ENCODE measurements at places on chromosomes 16 and 17. TPM values are rescaled to one million over a fixed set of nuclear protein-coding genes. Genes with fewer than 3 reads are reported as not detected.

DNA sequence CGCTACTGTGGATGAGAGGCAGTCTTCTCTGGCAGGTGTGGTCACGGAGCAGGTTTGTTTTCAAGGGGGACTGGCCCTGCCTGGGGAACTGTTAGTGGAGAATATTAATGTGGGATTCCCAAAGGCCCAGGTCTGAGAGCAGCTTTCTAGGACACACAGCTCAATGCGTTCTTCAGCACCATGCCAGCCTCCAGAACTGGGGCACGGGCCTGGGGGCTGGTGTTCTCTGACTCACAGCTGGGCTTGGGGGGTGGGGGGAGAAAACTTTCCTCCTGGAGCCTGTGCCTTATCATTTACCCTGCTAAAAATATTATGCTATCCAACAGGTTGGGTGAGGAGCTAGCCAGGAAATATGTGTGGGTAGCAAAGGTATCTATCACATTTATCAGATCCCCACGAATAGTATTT lies 13.5 kb upstream of the LHX1 start:
- DNase-seq, result no peak

- DNase-seq, result no peak
These were observed 393.4 kb downstream of the ZFHX3 start for GRCh38 chr16:72654535-72654934.

DNA sequence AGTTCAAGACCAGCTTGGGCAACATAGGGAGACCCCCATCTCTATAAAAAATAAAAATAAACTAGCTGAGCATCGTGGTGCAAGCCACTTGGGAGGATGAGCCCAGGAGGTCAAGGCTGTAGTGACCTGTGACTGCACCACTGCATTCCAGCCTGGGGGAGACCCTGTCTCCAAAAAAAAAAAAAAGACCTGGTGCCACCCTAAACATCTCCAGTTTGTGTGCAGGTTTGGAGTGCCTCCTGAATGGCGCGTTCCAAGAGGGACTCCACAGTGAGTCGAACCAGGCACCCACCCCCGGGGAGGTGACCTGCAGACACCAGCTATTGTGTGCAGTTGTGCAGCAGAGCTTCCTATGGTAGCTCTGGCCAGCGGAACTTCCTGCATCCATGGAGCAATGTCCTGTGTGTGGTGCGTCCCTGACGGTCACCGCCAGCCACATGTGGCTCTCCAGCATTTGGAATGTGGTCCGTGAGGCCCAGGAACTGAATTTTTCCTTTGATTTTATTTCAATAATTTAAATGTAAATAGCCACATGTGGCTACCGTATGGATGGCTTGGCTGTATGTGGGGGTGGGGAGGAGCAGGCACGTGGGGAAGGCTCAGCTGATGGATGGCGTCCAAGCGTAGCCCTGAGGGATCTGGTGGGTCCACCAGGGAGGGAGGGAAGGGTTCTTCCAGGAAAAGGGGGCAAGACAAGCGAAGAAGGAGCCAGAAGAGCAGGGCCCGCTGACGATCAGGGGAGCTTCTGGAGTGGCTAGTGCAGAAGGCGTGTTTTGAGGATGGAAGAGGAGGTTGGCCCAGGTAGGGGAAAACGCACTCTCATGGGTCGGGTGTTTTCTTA lies 107.1 kb upstream of the GSE1 start:
- DNase-seq, result no peak

GFAP gene
- total RNA-seq, result not detected

- no peak for DNase-seq
These were observed 47.8 kb downstream of the SLC7A5 start for GRCh38 chr16:87821376-87822107.

SCN4A gene
- not detected for total RNA-seq

MAP1LC3B gene
- total RNA-seq, result 142 TPM

DNA sequence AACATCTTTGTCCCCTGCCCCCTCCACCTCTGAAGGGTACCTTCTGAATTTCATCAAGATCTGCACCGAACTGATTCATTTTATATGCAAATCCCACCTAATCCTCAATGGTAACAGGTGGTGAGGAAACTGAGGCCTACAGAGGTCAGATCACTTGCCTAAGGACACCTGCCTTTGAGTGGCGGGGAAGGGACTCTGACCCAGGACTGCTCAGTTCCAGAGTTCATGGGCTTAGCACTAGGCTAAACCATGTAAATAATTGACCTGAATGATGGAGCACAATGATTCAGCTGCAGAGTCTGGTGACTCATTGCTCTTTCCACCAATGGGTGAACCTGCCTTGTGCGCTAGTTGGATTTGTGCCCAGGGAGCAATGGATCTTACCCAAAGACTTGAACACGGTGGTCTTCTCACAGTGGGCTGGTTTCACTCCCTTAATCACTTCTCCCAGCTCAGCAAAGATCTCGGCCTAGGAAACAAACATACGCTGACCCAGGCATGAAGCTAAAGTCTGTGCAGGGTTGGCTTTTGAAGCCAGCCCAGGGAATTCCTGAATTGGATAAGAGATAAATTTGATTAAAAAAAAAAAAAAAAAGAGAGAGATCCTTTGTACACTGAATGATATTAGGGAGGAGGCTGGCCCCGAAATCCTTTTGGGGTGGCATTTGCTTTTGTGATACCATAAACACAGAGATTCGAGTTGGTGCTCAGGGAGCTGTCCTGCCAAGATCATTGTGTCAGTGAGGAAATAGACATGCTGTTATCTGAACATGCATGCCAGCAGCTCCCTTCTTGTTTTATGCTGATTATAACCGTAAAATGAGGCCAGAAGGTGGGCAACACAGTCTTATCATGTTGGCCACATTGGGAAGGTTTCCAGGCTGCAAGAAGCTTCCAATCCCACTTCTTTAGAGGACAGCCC lies 17.0 kb downstream of the CRYM start:
- peak; percentile 25 for DNase-seq

- DNase-seq, result no peak
These were observed at the start of gene FOXC2 for GRCh38 chr16:86566601-86566965. TSS of gene FOXC2 (plus strand) at chr16:86566829. CDS start at chr16:86567336, 507 bp downstream.

DNA sequence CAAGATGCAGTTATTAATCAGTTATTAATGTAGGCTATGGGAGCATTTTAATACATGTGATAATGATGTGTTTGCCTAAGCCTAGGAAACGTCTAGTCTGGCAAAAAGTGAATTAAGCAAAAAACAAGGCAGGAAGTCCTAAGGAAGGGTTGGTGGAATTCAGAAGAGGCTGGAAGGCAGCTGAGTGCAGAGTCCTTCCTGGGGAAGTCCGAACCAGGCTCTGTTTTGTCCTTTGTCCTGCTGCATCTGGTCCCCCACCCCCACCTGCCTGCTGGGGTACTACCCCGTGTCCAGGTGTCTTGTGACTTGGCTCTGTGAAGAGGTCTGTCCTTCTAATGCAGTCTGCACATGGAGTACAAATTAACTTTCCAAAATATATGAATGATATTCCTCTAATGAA lies 1.5 kb upstream of the MYH10 start:
- DNase-seq, result no peak

DNA sequence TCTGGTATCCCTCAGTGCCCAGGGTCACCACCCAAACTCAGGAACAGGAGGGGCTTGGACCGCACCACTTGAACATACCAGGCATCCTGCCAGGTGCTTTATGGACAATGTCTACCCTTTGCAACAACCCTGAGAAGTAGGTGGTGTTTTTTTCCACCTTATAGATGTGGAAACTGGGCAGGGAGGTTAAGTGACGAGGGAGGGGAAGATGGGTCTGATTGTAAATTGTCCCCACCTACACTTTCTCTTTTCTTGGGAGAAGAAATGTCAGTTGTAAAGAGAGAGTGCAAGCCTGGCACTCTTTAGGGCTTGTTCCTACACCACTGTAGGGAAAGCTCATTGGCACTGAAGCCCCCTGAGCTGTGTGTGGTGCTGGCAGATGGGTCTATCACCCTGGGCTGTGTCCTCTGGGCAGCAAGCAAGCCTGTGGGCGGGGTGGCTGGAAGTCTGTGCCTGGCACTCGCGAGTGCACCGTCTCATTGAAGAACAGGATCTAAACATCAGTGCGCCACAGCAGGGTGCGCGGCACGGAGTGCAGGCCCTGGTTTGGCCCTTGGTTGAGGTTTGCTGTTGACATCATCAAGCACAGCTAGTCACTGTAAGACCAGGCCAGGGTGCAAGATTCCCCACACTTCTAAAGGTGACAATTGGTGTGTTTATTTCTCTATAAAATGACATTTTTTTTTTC lies 15.1 kb downstream of the NOD2 start:
- no peak for DNase-seq

CES3 gene
- not detected for total RNA-seq

ZSCAN10 gene
- not detected for total RNA-seq

TPSD1 gene
- not detected for total RNA-seq

GRCh38 chr16:57273826-57274225 lies 10.6 kb downstream of the PLLP start:
- DNase-seq, result no peak

- no peak for DNase-seq
These were observed 340.7 kb downstream of the SNX29 start for GRCh38 chr16:12317121-12317810.

ENPP7 gene
- total RNA-seq, result not detected

GRCh38 chr16:72809446-72809845 lies 238.5 kb downstream of the ZFHX3 start:
- DNase-seq, result no peak

- DNase-seq, result no peak
These were observed 61.7 kb upstream of the ATF7IP2 start for GRCh38 chr16:10324210-10324609.

KRT15 gene
- total RNA-seq, result 11.4 TPM

- DNase-seq, result no peak
These were observed 265.5 kb downstream of the PARN start for GRCh38 chr16:14364386-14365199.

GRCh38 chr16:73193464-73193863 lies 145.5 kb upstream of the ZFHX3 start:
- DNase-seq, result no peak

- no peak for DNase-seq
These were observed 2.8 kb upstream of the KRT40 start for GRCh38 chr17:40986920-40987319.

GRCh38 chr17:57597531-57598453 lies 147.3 kb downstream of the CCDC182 start:
- DNase-seq, result peak; percentile 51

DNA sequence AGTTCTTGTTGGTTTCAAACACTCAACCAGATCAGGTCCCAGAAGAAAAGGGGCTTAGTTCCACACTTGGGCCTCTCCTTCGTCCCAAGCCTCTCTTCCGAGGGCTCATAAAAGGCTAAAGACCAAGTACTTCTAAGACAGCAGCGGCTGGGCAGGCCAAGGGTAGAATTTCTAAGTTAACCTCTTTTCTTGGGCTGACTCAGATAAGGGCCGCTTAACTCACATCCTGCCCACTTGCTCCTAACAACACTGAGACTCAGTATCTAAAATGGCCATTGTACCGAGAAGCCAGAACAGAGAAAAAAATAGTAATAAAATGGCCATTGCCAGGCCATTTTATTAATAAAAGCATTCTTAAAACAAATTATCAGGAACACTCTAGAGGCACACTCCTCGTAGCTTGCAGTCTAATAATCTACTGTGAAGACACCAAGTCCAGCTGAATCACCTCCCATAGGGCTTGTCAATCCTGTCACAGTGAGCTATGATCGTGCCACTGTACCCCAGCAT lies 42.1 kb downstream of the RANBP10 start:
- no peak for DNase-seq

- DNase-seq, result no peak
These were observed 790 bp downstream of the NCBP3 start for GRCh38 chr17:3845291-3845620.

DNA sequence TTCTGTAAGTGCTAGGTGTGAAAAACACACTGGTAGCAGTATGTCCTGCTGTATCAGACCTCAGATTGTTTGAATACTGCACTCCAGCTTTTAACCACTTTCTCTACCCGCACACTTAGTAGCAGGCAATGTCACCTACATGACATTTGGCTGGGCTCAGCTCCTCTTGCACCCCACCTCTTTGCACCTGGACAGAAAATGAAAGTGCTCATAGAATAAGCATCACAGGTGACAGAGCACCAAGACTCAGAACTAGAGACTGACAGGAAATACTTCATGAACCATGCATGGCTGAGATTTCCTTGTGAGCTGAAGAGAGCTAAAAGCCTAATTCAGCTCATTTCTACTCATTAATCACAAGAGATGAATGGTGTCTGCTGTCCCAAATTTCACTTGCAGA lies 1014.2 kb upstream of the CDH8 start:
- DNase-seq, result no peak

DNA sequence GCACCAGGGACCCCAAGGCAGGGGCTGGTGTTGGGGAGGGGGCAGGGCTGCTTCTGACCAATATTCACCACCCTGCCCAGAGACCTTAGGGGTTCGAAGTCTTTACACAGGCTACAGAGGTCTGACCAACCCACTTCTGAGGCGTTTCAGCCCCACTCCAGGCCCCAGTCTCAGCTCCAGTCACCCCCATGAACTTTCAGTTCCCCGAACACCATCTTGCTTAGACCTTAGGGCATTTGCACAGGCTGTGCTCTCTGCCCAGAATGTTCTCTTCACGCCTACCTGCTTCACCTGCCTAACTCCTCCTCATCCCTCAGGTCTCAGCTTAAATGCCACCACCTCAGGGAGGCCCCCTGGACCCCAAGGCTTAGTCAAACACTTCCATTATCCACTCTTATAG lies 25.8 kb upstream of the CPNE2 start:
- no peak for DNase-seq

DNA sequence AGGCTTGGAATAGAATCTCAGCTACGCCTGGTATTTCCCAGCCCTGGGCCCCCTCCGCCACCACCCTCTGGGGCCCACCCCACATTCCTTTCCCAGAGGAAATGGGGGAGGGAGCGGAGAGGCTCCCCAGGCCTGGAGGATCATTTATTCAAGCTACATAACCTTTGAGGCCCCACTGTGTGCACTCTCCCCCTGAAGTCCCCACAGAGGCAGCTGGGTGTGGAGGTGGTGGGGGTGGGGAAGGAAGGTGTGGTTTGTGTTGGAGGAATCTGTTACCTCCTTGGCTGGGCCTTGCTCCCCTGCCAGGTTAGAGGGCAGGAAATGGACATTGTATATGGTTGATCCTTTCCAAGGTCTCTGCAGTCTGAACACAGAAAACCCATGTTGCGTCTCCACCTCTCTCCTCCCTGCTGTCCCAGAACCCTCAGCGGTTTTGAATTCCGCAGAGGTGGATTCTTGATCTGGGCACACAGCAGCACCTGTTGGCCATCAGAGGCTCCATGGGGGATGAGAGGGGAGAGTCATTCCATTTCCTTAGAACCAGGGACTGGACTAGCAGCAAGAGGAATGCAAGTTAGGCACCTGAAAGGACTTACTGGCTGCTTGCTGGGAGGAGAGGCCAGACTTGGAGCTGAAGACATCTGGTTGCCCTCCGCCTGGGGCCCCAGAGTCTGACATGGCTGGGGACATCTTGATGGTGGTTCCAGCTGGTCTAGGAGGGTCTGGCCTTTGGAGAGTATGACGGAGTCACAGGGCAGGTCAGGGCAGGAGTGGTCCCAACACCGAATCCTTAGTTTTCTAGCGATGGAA lies 23.0 kb downstream of the ARHGAP23 start:
- no peak for DNase-seq

DNA sequence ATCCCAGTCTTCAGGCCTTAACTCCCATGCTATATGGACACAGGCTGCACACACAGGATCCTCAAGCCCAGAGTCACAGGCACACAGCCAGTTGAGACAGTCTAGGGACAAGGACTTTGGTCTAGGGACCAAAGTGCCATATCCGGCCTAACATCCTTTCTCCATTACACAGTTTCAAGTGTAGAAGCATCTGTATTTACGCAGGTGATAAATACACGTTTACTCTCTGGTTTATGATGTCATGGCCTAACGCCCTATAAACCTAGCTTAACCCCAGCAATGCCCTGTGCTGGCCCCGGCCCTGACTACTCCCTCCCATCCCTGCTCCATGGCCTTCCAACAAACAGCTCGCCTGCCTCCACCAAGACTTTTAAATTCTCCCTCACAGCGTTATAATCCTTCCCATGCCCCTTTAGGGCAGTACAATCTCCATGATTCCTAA lies 17.1 kb downstream of the CUEDC1 start:
- DNase-seq, result no peak

- no peak for DNase-seq
These were observed 751 bp downstream of the DCAF7 start for GRCh38 chr17:63550817-63551639.

Data from glomerular endothelial cell (primary cell).